ENCODE measurements at places on chromosomes 6 and 20.

GRCh38 chr20:46572790-46573189 lies 22.3 kb upstream of the OCSTAMP start:
- no peak for DNase-seq

- peak; percentile 5 for DNase-seq
These were observed 42.1 kb downstream of the GFRA4 start for GRCh38 chr20:3621111-3621510.

DNA sequence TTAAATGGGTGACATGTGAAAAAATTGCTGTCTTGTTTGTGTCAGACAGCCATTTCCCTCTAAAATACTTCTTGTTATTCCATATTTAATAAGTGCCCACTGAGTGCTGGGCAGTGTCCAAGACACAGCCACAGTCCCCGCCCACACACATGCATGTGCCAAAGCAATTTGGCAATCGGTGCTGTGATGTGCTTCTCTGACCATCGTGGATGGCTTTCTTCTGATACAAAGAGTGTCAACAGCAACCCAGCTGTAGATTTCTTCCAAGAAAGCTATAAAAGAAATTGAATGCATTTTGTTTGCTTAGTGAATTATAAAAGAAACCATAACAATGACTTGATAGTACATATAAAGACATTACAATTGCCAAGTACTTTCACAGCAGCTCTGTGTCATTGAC lies 140.5 kb upstream of the ATXN1 start:
- no peak for DNase-seq

- DNase-seq, result peak; percentile 80
These were observed 8.6 kb upstream of the BTNL2 start for GRCh38 chr6:32415521-32416019.
